Stimulated activated CD8-positive, alpha-beta memory T cell treated with anti-CD3 and anti-CD28 coated beads, Interleukin-15, amount 100 ng/mL, for 4 hours (primary cell): ENCODE measurements at places on chromosomes 6 and 20.
A peak's percentile ranks its signal among the peaks of the same experiment; 100 is the strongest.

- no peak for DNase-seq
Observed at GRCh38 chr6:143279385-143279784, 171.1 kb downstream of the ADAT2 start.

GRCh38 chr20:63409834-63410435, 48.8 kb upstream of the CHRNA4 start:
- DNase-seq, result no peak

GRCh38 chr6:158194487-158195280, 26.5 kb downstream of the GTF2H5 start:
- DNase-seq, result no peak

- DNase-seq, result no peak
Observed at GRCh38 chr20:59101961-59102360, 59.4 kb upstream of the PRELID3B start.

DNA sequence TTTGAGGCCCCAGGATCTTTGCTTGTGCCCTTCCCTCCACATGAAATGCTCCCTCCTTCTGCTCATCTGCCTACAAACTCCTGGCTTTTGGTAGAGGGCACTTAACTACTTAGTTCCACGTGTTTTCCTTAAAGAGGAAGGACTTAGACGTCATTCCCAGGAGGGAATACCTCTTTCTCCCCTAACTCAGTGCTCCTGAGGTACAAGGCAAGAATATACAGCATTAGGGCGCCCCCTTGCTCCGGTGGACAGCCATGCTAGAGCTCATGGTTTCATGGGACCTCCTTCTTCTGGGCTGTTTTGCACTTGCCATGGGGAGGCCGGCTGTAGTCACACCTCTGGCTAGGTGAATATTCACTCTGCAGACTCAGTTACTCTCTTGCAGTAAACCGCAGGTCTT, 93.8 kb upstream of the LY86 start:
- DNase-seq, result no peak

- no peak for DNase-seq
Observed at GRCh38 chr6:56050530-56051201, 175.3 kb upstream of the BMP5 start.

DNA sequence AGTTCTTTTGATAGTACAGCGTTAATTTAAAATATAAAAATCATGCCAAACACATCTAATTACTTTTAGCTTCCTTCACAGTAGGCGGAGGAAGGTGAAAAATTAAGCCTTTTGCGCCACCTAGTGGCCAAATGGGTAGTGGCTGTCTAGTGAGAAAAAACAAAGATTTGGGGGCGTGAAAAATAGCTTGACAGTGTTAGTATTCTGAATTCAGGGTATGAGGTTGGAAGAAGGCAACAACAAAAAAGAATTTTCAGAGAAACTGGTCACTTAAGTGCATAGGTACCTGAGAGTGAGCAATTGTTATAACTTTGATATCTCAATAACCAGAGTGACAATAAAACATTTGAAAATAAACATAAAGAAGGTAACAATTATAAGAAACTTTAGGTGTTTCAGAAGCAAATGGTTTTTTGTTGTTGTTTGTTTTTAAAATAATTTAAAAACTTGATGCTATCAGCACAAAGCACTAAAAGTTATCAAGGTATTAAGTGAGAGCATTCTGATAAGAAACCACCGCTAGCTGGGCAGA, 14.3 kb downstream of the PSMB9 start:
- peak; percentile 75 for DNase-seq

GRCh38 chr20:43904827-43905177, 9.8 kb upstream of the TOX2 start:
- no peak for DNase-seq

GRCh38 chr6:84767526-84768201, 3.3 kb upstream of the TBX18 start:
- DNase-seq, result no peak

DNA sequence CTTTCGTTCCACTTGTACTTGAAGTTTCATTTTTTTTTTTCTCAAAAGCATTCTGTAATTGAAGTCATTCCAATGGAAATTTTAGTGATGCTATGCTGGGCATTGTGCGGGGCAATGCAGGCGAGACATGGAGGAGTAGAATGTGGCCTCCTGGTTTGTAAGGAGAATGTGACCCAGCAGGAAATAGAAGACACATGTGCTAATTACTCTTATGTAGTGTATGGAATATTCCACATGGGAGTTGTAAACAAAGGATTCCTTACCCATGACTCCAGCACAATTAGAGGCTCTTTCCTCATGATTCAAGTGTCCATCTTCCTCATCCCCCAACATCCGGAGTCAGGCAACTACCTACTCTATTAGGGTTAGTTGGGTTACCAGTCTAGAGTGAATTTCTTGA, 14.9 kb upstream of the RFPL4B start:
- DNase-seq, result no peak

- no peak for DNase-seq
Observed at GRCh38 chr6:98433325-98434056, 400.9 kb upstream of the POU3F2 start.
